ENCODE measurements at places on chromosomes 2 and 18.

DNA sequence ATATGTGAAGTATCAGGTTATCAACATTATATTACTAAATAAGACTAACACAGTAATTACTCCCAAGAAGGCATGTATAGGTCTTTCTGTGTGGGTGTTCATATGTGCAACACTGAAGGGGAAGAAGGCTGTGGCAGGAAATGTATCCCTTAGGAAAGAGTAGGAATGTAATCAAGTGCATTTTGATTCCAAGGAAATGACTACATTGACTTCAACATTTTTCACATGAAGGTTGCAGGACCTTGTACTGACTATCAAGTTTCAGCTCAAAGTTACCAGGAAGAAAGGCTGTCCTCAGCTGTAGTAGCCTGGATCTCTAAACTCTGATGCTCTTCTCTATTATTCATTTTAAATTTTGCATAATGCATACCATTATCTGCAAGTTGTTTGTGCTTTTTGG lies 680.8 kb downstream of the NYAP2 start:
- DNase-seq, result no peak

DNA sequence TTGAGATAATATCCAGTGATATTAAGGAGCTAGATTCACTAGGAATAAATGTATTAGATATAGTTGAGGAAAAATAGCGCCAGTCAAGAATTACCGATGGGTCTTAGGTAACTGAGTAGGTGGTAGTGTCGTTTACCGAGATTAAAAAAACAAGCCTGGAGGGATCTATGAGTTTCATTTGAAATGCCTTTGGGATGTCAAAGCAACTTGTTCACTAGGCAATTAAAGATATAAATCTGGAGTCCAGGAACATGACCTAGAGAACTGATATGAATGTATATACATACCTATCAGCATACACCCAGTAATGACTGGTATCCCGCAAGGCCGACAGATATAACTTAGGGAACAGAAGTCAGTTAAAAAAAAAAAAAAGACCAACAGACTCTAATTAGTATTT lies 29.2 kb upstream of the MAP4K3 start:
- no peak for DNase-seq

DNA sequence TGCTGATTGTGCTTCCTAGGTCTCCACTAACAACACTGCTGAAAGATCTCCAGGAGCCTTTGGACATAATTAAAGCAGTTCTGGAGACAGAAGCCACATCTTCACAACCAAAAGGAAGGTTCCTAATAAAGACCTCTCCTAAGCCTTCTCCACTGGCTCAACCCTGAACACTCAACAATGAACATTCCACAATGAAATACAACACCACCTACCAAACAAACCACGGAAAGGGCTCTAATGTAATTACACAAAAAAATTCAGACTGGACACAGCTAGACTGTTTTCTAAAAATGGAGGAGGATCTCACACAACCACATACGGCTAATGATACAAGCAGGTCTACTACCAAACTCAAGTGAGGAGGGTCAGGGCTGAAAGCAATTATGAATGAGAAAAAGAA lies 43.6 kb downstream of the NOL10 start:
- DNase-seq, result no peak

- no peak for DNase-seq
Measured at GRCh38 chr2:67295851-67296250, 101.3 kb upstream of the ETAA1 start.

- DNase-seq, result no peak
Measured at GRCh38 chr18:77061281-77061945, 71.2 kb downstream of the MBP start.

- DNase-seq, result no peak
Measured at GRCh38 chr2:85504778-85505261, 34.1 kb upstream of the MAT2A start.

DNA sequence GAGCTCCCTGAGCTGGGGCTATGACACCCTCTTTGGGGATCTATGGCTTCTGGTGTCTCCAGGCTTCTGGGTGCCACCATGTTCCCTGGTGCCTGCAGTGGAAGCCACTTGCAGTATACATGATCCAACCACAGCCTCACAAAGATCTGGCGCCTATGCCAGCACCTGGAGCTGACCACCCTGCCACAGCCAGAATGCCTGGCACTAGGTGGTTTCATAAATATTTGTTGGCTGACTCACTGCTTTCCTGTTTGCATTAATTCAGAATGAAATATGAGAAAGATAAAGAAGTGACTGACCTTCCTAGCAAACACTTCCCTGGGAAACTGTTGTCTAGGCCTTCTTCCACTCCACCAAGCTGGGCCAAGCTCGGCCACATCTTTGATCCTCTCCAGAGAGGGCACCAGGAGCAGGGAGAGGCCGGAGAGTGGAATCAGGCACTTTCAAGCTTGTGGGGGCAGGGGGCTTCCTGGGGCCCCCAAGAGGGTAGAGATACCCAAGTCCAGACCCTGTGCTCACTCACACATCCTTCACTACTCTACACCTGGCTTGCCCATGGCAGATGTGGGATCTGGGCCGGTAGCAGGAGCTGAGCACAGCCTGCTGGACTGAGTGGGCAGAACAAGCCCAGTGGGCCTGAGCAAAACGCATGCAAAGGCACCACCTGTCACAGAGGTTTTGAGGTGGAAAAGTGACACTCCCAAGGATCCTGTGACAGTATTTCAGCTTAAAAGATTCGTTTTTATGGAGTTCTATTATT lies 565.7 kb downstream of the SLC4A3 start:
- no peak for DNase-seq

- peak; percentile 82 for DNase-seq
Measured at GRCh38 chr2:127701193-127701650, at the start of gene SFT2D3. TSS of gene SFT2D3 (plus strand) at chr2:127701497. CDS start at chr2:127701529, 32 bp downstream.

- no peak for DNase-seq
Measured at GRCh38 chr18:24263050-24263449, 124.2 kb downstream of the CABYR start.

- DNase-seq, result no peak
Measured at GRCh38 chr18:9135912-9136314, 668 bp upstream of the ANKRD12 start.

- no peak for DNase-seq
Measured at GRCh38 chr18:75728621-75729020, 301.1 kb upstream of the SMIM21 start.

DNA sequence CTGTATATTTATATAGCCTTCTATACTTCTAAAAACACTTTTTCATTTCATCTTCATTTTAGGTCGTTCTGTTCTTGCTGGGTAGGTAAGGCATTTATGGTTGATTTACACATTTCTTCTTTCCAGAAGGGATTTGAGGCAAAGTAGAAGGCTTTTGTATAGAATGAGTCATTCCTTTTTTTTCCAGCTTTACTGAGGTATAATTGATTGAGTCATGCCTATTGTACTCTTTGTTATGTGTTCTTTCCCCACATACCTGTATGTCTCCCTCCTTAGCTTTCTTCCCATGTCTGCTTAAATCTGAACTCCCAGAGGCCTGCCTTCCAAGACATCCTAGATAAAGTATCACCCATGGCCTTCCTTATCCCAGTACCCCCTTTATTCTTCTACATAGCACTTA lies 4.8 kb upstream of the CDC42EP3 start:
- no peak for DNase-seq

- DNase-seq, result no peak
Measured at GRCh38 chr2:38214209-38214717, 138.3 kb upstream of the CYP1B1 start.

DNA sequence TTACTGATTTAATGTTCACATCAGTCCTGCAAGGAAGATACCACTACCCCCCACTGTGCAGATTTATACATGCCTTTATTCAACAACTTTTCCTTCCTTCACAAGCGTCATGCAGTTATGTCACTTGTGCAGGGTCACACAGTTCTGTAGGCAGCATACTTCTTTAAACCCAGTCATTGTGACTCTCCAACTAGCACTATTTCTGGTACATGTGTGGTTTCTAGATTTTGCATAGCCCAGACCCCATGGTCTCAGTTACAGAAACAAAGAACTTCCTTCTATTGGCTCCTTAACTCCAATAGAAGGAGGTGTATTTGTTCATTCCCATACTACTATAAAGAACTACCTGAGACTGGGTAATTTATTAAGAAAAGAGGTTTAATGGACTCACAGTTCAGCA lies 333.1 kb downstream of the ZNF516 start:
- DNase-seq, result no peak

- DNase-seq, result no peak
Measured at GRCh38 chr2:216389570-216389969, 17.3 kb upstream of the MARCHF4 start.

- no peak for DNase-seq
Measured at GRCh38 chr2:10934979-10935350, 23.2 kb downstream of the KCNF1 start.

DNA sequence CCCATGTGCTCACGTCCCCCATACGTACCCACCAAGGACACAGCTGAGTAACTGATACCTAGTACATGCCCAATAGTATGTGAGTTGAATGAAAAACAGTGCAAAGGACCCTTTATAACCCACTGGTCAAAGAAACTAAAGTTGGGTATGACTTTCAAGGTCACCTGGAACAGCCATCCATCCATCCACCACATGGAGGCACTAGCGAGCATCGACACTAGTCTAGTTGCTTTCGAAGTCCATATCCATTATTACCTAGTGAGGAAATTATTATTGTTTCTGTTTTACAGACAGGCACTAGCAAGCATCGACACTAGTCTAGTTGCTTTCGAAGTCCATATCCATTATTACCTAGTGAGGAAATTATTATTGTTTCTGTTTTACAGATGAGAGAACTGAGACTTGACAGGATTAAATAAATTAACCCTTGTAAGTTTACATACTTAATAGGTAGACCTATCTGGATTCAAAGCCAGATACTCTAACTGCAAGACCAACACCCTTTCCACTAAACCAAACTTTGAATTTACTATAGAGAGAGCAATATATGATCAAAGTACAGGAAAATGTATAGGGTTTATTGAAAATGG lies 233.7 kb downstream of the METTL4 start:
- peak; percentile 33 for DNase-seq

Data from effector CD4-positive, alpha-beta T cell (primary cell).